Tracheal epithelial cell (primary cell): ENCODE measurements at places on chromosomes 7 and 10. TPM values are rescaled to one million over a fixed set of nuclear protein-coding genes. Genes with fewer than 3 reads are reported as not detected.

Gene SNCG
- 2.2 and 22.0 TPM in 2 replicates for total RNA-seq

Gene AKR1D1
- not detected in 2 replicates for total RNA-seq

Gene CALCR
- total RNA-seq: not detected in 2 replicates

Gene INMT
- not detected in 2 replicates for total RNA-seq

Gene CYP3A4
- under 0.01 and 0.21 TPM in 2 replicates for total RNA-seq

Gene IKZF1
- total RNA-seq: 0.24 TPM in 1 of 2 replicates, not detected in the other

Gene CCNJ
- 7.5 and 8.4 TPM in 2 replicates for total RNA-seq

Gene RBM20
- total RNA-seq: under 0.01 TPM in 1 of 2 replicates, not detected in the other

Gene SPDYE8
- not detected in 2 replicates for total RNA-seq

Gene NODAL
- not detected in 2 replicates for total RNA-seq

Gene TET1
- 0.21 and 0.24 TPM in 2 replicates for total RNA-seq

Gene LGI1
- total RNA-seq: not detected in 2 replicates

Gene SCART1
- 0.43 and 1.4 TPM in 2 replicates for total RNA-seq

Gene CDC14C
- total RNA-seq: not detected in 2 replicates

Gene TAS2R41
- not detected in 2 replicates for total RNA-seq

Gene CHAT
- not detected in 2 replicates for total RNA-seq

Gene PITX3
- not detected in 2 replicates for total RNA-seq

Gene NKX1-2
- total RNA-seq: 1.5 and 2.2 TPM in 2 replicates

Gene GSAP
- 9.2 and 9.8 TPM in 2 replicates for total RNA-seq

Gene ZNF12
- 13.9 and 19.5 TPM in 2 replicates for total RNA-seq

Gene CNPY4
- total RNA-seq: 3.0 and 4.8 TPM in 2 replicates
